ENCODE measurements at places on chromosomes 3 and 15.
A peak's percentile ranks its signal among the peaks of the same experiment; 100 is the strongest.

- DNase-seq: no peak
Observed at GRCh38 chr15:40084650-40085049, 24.0 kb downstream of the BMF start.

- no peak for DNase-seq
Observed at GRCh38 chr3:96209699-96210098, 604.7 kb upstream of the EPHA6 start.

DNA sequence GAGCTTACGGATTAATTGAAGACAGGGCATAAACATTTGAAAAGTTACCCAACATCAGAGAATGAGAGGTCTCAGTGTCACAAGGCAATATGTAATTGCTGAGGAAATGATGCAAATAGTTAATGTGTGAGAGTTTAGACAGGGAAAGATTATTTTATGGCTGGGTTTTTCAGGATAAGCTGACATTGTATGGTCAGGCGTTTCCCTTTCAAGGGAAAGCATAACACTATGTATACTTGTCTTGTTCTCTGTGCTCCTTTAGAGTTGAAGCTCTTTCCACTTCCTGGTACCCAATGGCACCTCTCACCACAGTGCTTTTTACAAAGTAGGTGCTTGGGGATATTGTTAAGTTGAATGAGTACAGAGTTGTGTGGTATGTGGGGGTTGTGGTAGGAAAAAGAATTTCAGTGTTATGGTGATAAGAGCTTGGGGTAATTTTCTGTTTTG lies 19.9 kb downstream of the IQGAP1 start:
- DNase-seq: no peak

GRCh38 chr3:99537416-99537815 lies 101.0 kb upstream of the COL8A1 start:
- DNase-seq: no peak

DNA sequence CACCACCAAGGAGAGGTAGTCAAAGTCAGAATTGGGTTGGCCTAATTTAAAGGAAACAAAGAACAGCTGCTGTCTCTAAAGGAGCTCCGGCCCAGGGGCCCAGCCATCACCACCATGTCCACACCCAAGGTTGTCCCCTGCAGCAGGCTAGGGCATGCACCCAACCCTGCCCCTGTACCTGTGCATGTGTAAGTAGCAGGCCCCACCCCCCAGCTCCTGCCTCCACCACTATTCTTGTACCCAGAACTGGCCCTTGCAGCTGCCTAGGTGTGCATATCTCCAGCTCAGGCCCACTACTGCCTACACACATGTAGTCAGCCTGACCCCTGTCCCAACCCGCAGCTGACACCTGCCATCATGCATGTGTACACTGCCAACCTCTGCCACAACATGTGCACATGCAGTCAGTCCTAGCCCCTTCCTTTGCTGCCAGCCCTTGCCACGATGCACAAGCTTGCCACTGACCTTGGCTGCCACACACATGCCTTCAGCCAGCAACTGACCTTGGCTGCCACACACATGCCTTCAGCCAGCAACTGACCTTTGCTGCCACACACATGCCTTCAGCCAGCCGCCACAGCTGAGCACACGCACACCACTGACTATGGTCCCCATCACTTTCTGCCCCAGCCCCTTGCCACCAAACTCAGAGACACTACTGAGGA lies 39.7 kb downstream of the FGF12 start:
- DNase-seq: no peak

- no peak for DNase-seq
Observed at GRCh38 chr3:123653221-123653682, 68.4 kb upstream of the HACD2 start.

DNA sequence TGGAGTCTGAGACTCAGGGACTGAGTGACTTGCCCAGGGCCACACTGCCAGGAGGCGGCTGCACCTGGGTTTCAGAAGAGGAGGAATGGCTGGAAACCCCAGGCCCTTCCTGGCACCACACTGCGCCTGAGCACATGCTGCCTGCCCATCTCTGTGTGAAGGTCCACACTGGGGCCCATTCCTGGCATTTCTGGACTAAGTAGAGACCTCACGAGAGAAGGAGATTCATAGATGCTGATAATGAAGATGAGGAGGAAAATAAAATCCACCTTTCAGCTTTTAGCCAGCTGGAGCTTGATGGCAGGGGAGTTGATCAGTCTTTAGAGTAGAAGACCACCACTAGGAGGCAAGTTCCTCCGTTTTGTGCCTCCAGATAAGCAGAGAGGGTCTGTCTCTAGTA lies 40.2 kb upstream of the TF start:
- DNase-seq: no peak

- no peak for DNase-seq
Observed at GRCh38 chr15:64693134-64693533, 82.3 kb downstream of the RBPMS2 start.

- no peak for DNase-seq
Observed at GRCh38 chr3:95272781-95273180, 1209.9 kb downstream of the NSUN3 start.

GRCh38 chr3:57078635-57079473 lies 18.4 kb downstream of the SPATA12 start:
- peak; percentile 38 for DNase-seq

GRCh38 chr15:46732060-46732459 lies 985.2 kb upstream of the SEMA6D start:
- no peak for DNase-seq

DNA sequence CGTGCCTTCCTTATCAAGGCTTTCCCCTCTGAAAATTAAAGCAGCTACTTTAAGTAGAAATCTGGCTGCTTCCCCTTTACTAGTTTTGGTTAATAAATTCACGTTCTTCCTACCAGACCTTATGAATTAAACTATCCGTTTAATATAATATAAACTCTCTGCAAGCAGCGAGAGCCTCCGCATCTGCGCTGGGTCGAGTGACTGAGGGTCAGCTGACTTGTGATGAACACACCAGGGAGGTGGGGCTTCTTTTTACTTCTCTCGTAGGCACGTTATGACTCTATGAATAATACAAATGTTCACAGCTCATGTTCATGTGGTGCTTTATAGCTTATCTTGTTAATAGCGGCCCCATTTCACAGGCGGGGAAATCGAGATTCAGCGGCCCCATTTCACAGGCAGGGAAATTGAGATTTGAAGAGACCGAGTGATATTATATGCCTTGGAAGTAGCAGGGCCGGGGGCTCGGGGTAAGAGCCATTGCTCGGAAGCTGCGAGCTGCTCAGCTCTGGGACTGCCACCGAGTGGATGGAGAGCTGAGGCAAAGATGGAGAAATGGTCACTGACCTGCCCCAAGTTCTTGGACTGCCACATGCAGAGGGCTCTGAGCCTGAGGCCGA lies 8.3 kb downstream of the MUC4 start:
- no peak for DNase-seq

DNA sequence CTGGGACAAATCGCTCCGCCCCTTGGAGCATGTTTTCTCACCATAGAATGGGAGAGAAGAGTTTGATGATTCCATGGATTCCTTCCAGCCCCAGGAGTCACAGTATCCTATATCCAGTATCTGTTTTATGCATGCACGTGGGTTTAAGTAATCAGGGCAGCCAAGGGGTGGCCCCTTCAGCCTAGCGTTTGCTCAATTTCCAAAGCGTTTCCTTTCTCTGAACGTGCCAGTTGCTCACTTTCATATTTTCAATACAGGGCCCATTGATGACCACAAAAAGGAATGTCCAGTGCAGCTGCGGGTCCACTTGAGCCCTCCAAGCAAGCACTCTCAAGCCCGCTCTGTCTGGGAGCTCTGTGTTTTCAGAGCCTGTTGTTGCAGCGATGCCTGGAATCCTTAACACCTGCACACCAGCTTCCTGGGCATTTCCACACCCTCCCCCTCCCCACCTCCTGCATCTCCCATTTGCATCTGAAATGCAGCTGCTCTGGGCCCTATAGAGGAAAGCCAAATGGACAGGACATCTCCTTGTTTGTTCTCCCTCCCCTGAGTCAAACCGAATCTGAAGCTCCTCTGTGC lies 164.3 kb upstream of the LPP start:
- no peak for DNase-seq

DNA sequence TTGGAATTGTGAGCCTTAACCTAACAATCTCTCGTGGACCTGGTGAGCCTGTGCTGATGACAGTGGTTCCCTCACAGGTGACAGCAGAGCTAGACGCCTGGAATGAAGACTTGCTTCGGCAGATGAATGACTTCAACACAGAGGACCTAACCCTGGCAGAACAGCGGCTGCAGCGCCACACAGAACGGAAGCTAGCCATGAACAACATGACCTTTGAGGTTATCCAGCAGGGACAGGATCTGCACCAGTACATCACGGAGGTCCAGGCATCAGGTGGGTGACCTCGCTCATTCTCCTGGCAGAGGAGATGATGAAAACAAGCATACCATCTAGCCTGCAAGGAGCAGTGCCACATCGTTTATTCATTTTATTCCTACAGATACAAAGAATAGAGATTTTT lies 316.9 kb upstream of the UMPS start:
- DNase-seq: no peak

GRCh38 chr3:45215466-45215865 lies 10.6 kb downstream of the TMEM158 start:
- DNase-seq: no peak

GRCh38 chr15:57540211-57540610 lies 51.5 kb upstream of the MYZAP start:
- DNase-seq: peak; percentile 20

- DNase-seq: no peak
Observed at GRCh38 chr15:49494842-49495241, 71.8 kb downstream of the FGF7 start.

GRCh38 chr3:183324083-183324482 lies 71.0 kb downstream of the B3GNT5 start:
- no peak for DNase-seq

DNA sequence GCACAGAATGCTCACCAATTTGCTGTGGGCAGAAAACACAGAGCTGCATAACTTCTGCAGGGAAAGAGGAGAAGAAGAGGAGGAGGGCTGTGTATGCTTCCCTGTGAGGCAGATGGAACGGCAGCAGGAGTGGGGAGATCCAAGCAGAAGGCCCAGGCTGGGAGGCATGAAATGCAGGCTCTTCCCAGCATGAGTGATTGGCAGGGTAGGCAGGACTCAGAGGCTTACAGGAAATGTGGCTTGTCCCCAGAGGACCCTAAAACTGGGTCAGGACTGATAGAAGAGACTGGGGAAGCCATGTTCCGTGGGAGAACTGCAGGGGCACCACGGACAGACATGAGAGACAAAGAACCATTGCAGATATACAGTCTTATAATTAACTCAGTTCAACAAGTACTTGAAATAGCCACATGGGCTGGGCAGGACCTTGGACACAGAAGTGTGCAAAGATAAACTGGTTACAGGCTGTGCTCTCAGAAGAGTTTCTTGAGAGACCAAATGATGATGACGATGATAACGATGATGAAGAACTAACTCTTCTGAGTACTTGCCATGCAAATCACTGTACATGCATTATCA lies 286.9 kb downstream of the EPHB1 start:
- no peak for DNase-seq

GRCh38 chr3:29561651-29562149 lies 280.8 kb downstream of the RBMS3 start:
- no peak for DNase-seq

GRCh38 chr3:173411375-173411973 lies 13.9 kb downstream of the NLGN1 start:
- no peak for DNase-seq

- no peak for DNase-seq
Observed at GRCh38 chr3:79845546-79845945, 77.7 kb upstream of the ROBO1 start.

- DNase-seq: peak; percentile 76
Observed at GRCh38 chr3:48661501-48662144, 1.1 kb downstream of the CELSR3 start.

DNA sequence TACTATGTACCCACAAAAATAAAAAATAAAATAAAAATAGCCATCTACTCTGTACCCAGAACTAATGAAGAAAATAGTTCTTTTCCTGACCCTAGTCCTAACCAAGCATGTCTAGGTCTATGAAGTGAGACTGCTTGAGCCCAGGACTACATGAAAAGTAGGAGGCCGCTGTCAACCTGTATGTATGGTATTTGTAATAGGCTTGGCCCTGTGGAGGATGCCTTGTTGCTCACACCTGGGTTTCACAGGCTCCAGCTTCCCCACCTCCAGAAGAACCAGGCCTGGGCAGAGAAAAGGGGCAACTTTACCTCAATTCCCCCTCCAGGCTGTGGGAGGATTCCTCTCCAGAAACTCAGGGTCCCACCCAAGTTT lies 6.8 kb upstream of the PKM start:
- DNase-seq: no peak

- DNase-seq: no peak
Observed at GRCh38 chr15:65612949-65613744, 2.2 kb upstream of the INTS14 start.

DNA sequence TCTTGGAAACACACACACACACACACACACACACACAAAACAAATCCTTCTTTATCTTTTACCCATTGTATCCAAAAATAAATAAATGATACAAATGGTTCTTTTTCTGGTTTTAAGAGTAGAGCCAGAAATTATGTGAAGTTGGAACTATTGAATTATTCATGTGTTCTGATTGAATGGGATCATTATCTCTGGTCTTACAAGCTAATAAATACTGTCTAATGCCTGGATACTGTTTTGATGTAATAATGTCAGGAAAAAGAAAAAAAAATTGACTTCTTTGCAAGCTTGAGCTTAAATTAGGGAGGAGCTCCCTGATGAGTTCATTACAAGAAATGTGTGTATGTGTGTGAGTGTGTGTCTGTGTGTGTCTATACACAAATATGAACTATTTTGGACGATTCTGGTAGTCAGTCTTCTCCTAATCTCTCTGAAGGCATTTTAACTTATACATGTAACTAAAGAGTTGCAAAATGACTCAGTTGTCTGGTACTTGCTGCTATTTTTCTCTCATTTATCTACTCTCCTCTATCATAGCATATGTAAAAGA lies 507.2 kb upstream of the AGTR1 start:
- DNase-seq: no peak

DNA sequence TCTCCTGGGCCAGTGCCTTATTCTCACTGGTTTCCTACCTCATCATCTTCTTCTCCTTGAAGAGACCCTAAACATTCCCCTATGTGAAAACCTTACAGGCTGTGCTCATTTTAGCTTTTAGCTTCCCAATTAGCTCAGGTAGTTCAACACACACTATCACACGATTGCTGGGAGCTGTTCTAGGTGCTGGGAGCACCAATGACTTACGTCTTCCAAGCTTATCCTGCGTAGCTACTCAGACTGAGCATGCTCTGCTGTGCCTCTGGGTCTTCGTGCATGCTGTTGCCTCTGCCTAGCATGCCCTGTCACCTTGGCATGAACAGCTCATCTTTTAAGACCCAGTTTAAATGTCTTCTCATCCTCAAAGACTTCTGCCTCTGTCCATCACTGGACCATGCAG lies 55.7 kb upstream of the APEH start:
- DNase-seq: no peak

DNA sequence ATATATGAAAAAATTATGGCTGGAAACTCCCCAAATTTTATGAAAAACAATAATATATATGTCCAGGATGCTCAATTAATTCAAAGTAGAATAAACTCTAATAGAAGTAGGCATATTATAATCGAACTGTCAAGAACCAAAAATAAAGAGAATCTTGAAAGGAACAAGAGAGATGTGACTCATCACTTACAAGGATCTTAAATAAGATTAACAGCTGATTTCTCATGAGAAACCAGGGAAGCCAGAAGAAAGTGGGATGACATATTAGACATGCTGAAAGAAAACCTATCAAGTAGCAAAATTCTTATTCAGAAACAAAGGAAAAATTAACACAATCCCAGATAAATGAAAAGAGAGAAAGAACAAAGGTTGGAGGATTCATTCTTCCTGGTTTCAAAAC lies 66.8 kb downstream of the FAIM start:
- no peak for DNase-seq
